ENCODE measurements at places on chromosomes 2 and 18.

- no peak for DNase-seq
- no peaks in the 10 kb centered on the region for H3K4me1 ChIP-seq
- no peaks in the 10 kb centered on the region for H3K36me3 ChIP-seq
- no peak overlapping the region for H3K4me3 ChIP-seq
- peaks cover 21% of the 10 kb centered on the region for H3K27me3 ChIP-seq
Observed at GRCh38 chr2:239752951-239753350, 272.2 kb downstream of the NDUFA10 start.

GRCh38 chr2:171836146-171836910, 57.7 kb downstream of the SLC25A12 start:
- H3K27me3 ChIP-seq, result no peaks in the 10 kb centered on the region
- DNase-seq, result no peak
- no peaks in the 10 kb centered on the region for H3K4me1 ChIP-seq

DNA sequence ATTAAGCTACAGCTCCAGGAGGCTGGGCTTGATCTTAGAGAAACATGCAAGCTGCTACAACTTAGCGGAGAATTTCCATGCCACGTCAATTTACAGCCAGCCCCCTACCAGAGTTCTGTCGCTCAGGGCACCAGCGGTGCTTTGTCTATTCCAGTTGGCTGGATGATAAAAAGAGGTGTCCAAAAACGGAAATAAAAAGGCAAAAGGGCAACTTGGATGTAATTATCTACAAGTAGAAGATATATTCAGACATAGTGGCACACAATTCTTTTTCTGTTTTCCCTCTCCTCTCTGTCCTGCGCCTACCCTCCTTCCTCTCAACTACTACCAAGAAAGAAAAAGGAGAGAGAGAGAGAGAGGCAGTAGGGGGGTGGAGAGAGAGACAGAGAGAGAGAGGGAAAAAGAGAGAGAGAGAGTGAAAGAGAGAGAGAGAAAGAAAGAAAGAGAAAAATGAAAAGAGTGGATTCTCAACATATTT, 363 bp upstream of the RFTN2 start:
- no peaks in the 10 kb centered on the region for H3K36me3 ChIP-seq
- DNase-seq, result no peak
- H3K4me3 ChIP-seq, result no peak overlapping the region

- no peaks in the 10 kb centered on the region for H3K27me3 ChIP-seq
- H3K4me3 ChIP-seq, result peak overlapping the region; percentile 66
- no peak for DNase-seq
- H3K4me1 ChIP-seq, result peaks cover 53% of the 10 kb centered on the region
- peak overlapping the region; percentile 96 for H3K27ac ChIP-seq
Observed at GRCh38 chr2:216354306-216354705, 18.0 kb downstream of the MARCHF4 start.

DNA sequence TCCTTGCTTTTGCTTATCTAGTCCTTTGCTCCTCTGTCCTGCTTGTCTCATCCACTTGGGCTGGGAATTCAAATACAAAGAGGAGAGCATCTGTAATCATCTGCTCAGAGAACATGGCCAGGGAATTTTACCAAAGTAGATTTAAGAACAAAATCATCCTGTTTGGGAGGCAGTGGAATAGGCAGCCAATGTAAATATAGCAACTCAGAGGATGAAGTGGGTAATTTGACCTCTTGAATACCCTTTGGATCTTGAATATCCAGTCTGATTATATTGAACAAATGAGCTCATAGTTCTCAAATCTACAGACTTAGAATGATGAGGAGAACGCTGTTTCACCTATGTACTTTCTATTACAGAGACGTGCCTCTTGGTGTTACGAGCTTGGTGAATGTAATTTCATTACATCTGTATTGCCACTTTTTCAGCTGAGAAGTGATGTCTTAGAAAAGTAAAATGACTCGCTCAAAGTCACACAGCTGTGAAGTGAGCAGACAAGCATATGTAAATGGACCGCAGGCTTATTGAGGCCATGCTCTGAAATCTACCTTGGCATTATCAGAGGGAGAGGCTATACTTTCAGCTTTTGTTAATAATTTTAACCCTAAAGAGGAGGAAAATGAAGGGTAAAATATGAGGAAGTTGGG, 266.3 kb downstream of the MTX2 start:
- DNase-seq, result no peak
- no peak overlapping the region for H3K27ac ChIP-seq
- no peak overlapping the region for H3K4me3 ChIP-seq
- peaks cover 25% of the 10 kb centered on the region for H3K27me3 ChIP-seq

- no peak overlapping the region for H3K4me3 ChIP-seq
- H3K27me3 ChIP-seq, result no peaks in the 10 kb centered on the region
- no peaks in the 10 kb centered on the region for H3K4me1 ChIP-seq
- no peak overlapping the region for H3K27ac ChIP-seq
Observed at GRCh38 chr18:68355637-68356036, 359.3 kb downstream of the TMX3 start.

DNA sequence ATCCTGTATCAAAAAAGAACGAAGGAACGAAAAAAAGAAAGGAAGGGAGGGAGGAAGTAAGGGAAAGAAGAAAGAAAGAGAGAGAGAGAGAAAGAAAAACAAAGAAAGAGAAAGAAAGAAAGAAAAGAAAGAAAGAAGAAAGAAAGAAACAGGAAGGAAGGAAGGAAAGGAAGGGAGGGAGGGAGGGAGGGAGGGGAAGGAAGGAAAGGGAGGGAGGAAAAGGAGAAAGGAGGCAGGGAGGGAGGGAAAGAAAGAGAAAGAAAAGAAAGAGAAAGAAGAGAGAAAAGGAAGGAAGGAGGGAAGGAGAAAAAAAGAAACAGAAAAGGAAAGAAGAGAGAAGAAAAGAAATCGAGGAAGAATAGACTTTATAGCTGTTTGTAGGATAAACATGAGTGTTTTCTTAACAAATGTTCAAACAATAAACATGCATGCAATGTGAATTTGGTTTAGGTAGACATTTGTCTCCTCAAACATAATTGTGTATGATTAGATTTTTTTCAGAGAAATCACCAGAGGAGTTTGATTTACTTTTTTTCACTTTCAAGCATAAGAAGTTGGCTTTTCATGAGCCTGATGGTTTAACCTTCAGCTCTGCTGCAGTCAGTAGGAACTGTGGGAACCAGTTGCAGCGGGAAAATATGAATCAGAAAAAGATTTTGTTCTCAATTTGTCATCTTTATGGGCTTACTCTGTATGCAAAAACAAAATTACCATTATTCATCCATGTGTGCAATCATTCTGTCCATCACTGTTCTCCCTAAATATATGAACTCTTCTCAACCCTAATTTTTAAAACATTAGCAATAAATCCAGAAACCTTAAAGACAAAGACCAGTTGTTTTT, 71.6 kb downstream of the PRKRA start:
- no peak overlapping the region for H3K4me3 ChIP-seq
- peaks cover 48% of the 10 kb centered on the region for H3K27me3 ChIP-seq
- DNase-seq, result no peak
- no peaks in the 10 kb centered on the region for H3K4me1 ChIP-seq

DNA sequence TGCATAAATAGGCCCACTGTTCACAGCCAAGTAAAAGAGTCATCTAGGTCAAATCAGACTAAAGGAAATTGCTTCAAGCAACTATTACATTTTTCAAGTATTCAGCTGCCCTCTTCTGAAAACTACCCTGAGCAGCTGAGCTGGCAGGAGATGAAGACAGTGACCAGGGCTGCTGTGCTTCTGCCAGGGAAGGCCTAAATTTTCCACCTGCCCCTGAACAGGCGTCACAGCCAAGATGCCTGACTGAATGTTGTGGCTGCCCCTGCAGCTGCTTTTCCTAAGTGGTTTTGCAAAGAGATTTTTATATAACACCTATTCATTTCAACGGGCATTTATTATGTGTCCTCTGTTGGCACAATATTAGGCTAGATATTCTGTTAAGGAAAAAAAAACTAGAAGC, 96.7 kb upstream of the RPE start:
- no peaks in the 10 kb centered on the region for H3K36me3 ChIP-seq
- peaks cover under 1% of the 10 kb centered on the region for H3K27me3 ChIP-seq
- H3K4me1 ChIP-seq, result no peaks in the 10 kb centered on the region
- no peak overlapping the region for H3K4me3 ChIP-seq

GRCh38 chr2:163210430-163210918, 371.9 kb upstream of the KCNH7 start:
- no peaks in the 10 kb centered on the region for H3K4me1 ChIP-seq
- H3K36me3 ChIP-seq, result no peaks in the 10 kb centered on the region
- no peak overlapping the region for H3K27ac ChIP-seq

GRCh38 chr18:45456090-45457021, 158.9 kb upstream of the SLC14A2 start:
- H3K4me1 ChIP-seq, result no peaks in the 10 kb centered on the region
- H3K4me3 ChIP-seq, result no peak overlapping the region
- no peak for DNase-seq
- H3K27ac ChIP-seq, result no peak overlapping the region
- H3K36me3 ChIP-seq, result no peaks in the 10 kb centered on the region

GRCh38 chr2:36060133-36060532, 295.4 kb upstream of the CRIM1 start:
- no peak overlapping the region for H3K4me3 ChIP-seq
- no peak overlapping the region for H3K27ac ChIP-seq
- DNase-seq, result no peak
- no peaks in the 10 kb centered on the region for H3K4me1 ChIP-seq

DNA sequence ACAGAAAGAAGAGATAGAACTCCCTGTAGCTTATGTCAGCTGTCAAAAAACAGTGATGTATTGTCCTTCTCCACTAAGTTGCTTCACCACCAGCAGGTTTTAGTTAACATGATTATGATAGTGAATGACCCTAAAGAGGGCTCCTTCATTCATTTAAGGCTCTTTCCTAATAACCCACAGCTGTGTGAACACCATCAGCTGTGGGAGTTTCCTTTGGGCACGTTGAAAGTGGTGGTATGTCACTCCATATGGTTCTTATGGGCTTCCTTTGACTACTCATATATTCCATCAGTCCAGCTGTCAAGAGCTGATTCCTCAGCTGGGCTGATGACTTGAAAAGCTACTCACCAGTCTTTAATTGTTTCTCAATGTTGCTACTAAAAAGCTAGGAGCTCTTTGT, 210.3 kb downstream of the UBE2E3 start:
- peak overlapping the region; percentile 20 for H3K4me3 ChIP-seq
- peaks cover 6% of the 10 kb centered on the region for H3K36me3 ChIP-seq
- no peaks in the 10 kb centered on the region for H3K27me3 ChIP-seq
- no peak for DNase-seq
- H3K27ac ChIP-seq, result no peak overlapping the region
- H3K4me1 ChIP-seq, result peaks cover 29% of the 10 kb centered on the region

GRCh38 chr2:20584399-20585358, 66.2 kb downstream of the HS1BP3 start:
- H3K27ac ChIP-seq, result no peak overlapping the region
- H3K4me1 ChIP-seq, result peaks cover 3% of the 10 kb centered on the region
- no peaks in the 10 kb centered on the region for H3K36me3 ChIP-seq
- H3K27me3 ChIP-seq, result no peaks in the 10 kb centered on the region
- H3K4me3 ChIP-seq, result no peak overlapping the region
- DNase-seq, result no peak

GRCh38 chr2:71802556-71802955, 345.1 kb downstream of the CYP26B1 start:
- H3K4me1 ChIP-seq, result no peaks in the 10 kb centered on the region
- peaks cover 45% of the 10 kb centered on the region for H3K27me3 ChIP-seq
- no peak overlapping the region for H3K4me3 ChIP-seq

DNA sequence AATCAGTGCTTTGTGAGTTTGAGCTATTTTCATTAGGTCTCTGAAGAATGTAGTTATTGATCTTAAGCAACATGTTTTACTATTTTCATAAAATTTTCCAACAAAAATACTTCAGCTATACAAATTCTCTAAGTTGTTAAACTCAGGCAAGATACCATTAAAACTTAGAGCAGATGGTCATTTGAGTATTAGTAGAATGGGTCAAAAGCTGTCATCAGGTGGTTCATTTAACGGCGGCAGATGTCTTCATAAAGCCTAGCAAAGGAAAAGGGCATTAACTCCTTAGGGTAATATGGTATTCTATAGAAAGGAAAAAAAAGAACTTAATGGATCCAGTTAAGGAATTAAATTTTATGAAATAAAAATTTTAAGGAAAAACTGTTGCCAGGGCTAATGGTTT, 19.2 kb downstream of the MIB1 start:
- H3K27me3 ChIP-seq, result no peaks in the 10 kb centered on the region
- H3K27ac ChIP-seq, result no peak overlapping the region
- H3K36me3 ChIP-seq, result no peaks in the 10 kb centered on the region
- H3K4me3 ChIP-seq, result no peak overlapping the region
- no peak for DNase-seq
